ENCODE measurements at places on chromosomes 2 and 18.

DNA sequence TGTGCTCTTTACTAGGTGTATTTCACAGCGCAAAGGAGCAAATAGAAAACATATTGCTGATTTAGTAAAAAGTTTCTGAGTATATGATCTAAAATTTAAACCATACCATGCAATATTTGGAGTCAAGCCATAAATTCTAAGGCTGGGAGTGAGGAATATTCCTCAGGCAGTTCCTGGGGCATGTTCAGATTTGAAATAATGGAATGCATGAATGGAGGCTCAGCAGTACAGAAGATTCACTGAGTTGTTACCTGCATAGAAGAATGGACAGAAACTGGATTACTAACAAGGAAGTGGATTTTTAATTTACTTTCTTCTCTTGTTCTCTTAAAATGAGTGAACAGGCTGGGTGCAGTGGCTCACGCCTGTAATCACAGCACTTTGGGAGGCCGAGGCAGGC is 441.0 kb upstream of the MAP2 start:
- DNase-seq, result no peak

- no peak for DNase-seq
These were observed 34.6 kb downstream of the HS6ST1 start for GRCh38 chr2:128284037-128284441.

DNA sequence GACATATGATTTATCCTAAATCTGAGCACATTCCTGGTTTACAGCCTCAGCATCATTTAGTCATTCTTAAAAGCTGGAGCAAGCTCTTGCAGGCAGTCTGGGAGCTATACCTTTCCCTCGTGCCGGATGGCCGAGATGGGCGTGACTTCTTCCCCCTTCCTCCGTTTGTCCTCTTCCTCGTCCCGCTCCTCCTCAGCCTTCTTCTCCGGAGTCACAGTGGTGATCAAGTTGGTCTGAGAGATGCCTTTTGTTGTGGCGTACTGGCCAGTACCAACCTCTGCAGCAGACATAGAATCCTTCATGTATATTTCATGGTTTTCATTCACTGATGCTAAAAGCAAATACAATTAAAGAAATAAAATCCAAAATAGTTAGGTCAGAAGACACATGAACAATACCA is 124.1 kb upstream of the ZBTB14 start:
- no peak for DNase-seq

DNA sequence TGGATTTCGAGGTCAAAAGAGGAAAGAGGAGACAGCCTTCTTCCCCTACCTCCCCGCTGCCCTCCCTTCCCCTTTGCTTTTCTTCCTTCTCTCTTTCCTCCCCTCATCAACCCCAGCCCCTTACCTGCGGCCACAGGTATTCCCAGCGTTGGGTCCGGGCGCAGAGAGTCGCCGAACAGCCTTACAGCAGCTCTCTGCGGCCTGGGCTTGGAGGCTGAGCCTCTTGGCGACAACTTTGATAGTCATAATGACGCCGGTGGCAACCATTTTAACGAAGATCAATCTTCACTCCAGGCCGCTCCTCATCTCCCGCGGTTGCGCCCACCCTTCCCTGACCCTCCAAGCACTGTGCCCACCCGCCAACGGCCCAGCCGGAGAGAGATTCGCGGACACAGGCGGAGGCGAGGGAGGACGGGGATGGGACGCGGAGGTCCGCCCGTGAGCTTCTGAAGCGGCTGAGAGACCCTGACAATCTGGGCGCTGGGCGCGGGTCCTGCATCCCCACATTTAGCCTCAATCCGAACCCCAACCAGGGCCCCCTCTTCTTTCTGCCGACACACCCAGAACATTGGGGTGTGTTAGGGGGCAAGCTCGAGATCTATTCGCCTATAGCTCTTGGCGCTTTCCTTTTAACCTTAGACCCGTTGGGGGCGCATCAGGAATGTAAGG is 1.5 kb upstream of the EVX2 start:
- DNase-seq, result no peak

GRCh38 chr2:214800180-214800579 is 9.3 kb downstream of the BARD1 start:
- no peak for DNase-seq

- DNase-seq, result no peak
These were observed 100.4 kb upstream of the GPR45 start for GRCh38 chr2:105141099-105141614.

DNA sequence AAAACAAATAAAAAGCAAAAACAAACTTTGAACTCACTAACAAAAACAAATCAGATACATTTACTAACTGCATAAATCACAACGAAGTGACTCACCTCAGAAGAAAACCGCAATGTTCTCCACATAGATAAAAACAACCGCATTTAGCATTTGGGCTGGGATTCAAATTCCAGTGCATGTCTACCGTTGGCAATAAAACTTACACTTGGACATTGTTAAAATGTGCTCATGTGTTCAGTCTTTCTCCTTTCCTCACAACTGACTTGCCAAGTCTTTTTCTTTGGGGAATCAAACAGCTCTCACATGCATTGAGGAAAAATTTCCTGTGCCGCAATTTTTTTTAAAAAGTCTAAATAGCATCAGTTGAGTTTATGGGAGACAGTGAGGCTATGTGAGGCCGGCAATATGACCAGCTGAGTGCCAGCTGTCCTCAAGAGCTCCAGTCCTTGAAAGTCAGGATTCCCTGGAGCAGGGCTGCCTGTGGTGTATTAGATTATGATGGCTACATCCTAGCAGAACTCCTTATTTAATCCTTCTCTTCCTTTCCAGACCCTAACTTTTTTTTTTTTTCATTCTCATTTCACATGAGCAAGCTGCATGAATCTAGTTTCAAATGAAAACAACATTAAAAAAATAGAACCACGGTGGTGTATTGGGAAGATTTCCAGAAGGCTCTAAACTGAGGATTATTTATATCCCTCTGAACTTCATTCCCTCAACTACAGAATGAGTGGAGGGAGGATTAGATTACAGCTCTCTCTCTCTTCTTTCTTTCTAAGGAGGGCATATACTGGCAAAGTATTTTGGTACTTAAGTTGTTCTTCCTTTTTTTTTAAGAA is 70.2 kb upstream of the MEIS1 start:
- no peak for DNase-seq

DNA sequence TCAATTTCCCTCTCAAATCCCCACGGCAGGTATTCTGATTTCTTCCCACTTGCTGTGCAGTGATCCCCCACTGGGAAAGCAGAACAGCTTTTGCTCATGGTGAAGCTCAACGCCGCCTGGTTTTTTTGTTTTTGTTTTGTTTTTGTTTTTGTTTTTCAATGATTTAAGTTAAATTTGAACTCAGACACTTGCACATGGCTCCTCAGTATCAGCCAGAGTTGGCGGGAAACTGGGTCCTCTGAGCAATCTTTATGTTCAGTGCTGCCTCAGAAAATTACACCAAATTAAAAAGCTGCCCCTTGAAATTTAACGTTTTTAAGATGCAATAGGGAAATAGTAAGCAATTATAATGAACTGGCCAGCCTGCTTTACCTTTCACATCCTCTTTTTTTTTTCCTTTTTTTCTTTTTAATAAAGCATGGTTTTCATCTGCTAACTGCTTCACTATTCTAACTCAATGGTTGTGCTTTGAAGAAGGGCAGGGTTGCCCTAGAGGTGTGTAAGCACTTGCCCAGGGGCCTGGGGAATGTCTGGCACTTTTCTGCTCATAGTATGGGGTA is 277.0 kb upstream of the HNRNPA3 start:
- DNase-seq, result no peak

GRCh38 chr2:201796478-201796865 is 9.9 kb upstream of the CDK15 start:
- DNase-seq, result no peak

DNA sequence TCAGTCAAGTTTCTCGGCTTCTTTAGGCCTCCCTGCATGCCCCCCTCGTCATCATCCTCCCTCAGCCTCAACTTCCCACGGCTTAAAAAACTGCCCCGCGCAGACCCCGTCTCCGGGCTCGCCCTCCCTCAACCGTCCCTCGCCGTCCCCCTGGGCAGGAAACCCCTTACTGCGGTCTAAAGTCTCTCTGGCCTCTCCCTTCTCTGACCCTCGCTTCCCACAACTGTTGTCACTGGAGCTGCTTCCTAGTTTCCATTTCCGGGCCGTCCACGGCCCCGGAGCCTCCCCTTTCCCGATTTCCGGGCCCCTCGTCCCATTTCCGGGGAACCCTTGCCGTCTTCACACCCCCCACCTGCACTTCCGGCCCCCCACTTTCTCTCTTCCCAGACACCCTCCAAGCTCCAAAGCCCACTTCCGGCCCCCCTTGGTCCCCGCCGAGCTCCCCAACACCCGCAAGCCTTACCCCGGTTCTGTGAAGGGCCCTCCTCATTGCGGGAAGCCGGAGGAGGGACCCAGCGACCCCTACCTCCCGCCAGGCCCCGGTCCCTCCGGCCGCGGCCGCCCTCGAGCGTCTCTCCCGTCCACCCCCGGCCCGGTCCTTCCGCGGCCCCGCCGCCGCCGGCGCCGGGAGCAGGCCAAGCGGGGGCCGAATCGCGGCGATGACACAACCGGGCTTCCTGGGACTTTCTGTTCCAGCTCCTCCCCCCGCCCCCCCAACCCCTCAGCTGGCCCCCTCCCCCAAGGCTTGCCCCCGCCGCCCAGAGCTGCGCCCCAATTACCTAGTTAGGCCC is 513 bp downstream of the TRIP12 start:
- DNase-seq, result peak; percentile 56

GRCh38 chr2:98464772-98465310 is 20.2 kb downstream of the INPP4A start:
- no peak for DNase-seq

- no peak for DNase-seq
These were observed 6.2 kb downstream of the ZBTB7C start for GRCh38 chr18:48402953-48403352.

Data from activated CD4-positive, alpha-beta T cell treated with anti-CD3 and anti-CD28 coated beads, Interleukin-2, amount 50 U/mL, for 1 hour (primary cell).